Hepatocyte (in vitro differentiated cells): ENCODE measurements at places on chromosomes 4 and X. TPM values are rescaled to one million over a fixed set of nuclear protein-coding genes. Genes with fewer than 3 reads are reported as not detected.

DNA sequence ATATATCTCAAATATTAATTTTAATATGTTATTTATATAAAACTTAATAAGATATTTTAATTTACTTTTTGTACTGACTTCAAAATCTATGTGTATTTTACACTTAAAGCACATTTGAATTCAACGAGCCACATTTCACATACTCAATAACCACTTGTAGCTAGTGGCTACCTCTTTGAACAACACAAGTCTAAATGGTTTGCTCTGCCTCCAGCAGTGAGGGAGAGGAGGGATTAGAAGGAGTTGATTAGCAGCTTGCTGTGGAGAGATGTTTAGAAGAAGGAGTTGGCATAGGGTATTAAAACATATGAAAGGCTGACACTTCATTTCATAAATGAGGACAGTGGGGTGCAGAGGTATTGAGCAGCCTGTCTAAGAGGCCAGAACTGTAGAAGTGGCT, 124.0 kb downstream of the ARHGAP24 start:
- DNase-seq: no peak

DNA sequence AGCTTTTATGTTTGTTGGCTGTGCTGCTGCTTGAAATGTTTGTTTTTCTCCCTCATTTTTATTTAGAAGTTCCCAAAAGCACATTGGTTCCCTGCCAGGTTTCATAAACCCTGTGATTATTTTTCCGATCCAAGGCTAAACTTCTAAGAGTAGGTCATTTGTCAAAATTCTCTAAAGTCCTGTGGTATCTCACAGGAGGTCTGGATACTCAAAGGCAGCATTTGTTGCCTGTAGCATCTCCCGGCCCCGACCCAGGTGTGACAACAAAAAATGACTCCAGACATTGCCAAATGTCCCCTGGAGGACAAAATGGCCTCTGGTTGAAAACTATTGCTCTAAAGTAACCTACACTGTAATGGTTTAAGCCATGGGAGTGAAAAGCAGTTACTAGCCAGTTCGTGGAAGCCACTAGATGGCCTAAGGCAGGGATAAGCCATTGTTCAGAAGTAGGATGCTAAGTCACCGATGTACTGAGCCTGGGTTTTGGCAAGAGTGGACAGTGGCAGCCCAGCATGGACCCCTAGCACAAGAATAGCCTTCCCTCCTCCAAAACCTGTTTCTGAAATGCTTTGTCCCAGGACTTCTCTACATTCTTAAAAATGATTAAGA, 256.1 kb downstream of the THOC2 start:
- DNase-seq: no peak

DNA sequence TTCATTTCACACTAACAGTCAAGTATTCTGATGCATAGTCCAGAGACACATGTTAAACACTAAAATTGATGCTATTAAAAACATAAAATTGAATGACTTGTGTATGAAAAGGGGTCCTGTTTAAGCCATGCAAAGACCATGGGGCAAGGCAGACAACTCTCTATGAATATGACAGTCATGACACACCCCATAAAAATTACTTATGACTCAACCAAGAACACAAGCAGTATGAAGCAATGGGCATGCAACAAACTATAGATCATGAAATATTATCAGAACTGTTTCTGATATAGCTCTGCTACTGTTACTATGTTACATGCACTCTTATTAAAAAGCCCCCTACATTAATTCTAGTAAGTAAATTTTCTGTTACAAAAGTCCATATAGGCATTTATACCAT, 57.5 kb upstream of the ZCCHC13 start:
- DNase-seq: no peak

GRCh38 chr4:154471526-154472331, 19.9 kb downstream of the DCHS2 start:
- DNase-seq: peak; percentile 16

- no peak for DNase-seq
Observed at GRCh38 chrX:75155447-75155826, 646 bp downstream of the ABCB7 start.

DNA sequence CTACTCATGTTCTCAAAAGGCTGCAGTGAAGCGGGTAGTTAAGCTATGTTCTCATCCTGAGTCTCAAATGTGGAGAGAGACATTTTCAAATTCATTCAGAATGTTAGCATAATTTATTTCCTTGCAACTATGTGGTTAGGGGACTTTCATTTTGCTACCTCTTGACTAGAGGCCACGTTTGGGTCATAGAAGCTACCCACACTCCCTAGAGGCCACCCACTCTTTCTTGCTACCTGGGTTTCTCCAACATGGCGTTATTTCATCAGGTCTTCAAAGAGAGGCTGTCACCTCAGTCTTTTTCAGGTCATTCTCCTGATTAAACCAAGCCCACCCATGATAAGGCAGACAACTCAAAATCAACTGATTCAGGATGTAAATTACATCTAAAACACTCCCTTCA, 34.3 kb upstream of the NLGN4X start:
- no peak for DNase-seq

- no peak for DNase-seq
Observed at GRCh38 chrX:101370888-101371504, 15.0 kb downstream of the BTK start.

The TMEM31 gene
- total RNA-seq: 0.28 TPM in 1 of 2 replicates, not detected in the other

The SMIM10 gene
- 3.2 and 4.4 TPM in 2 replicates for total RNA-seq

The MAGEB17 gene
- total RNA-seq: 0.20 TPM in 1 of 2 replicates, not detected in the other

The AFP gene
- total RNA-seq: 23,697 and 25,243 TPM in 2 replicates

The APBB2 gene
- total RNA-seq: 47.5 and 50.1 TPM in 2 replicates

The SLC25A6 gene
- 359 and 449 TPM in 2 replicates for total RNA-seq
